ENCODE measurements at places on chromosomes 6 and 20.

- DNase-seq: no peak
Observed at GRCh38 chr6:101918471-101918870, 525.0 kb downstream of the GRIK2 start.

DNA sequence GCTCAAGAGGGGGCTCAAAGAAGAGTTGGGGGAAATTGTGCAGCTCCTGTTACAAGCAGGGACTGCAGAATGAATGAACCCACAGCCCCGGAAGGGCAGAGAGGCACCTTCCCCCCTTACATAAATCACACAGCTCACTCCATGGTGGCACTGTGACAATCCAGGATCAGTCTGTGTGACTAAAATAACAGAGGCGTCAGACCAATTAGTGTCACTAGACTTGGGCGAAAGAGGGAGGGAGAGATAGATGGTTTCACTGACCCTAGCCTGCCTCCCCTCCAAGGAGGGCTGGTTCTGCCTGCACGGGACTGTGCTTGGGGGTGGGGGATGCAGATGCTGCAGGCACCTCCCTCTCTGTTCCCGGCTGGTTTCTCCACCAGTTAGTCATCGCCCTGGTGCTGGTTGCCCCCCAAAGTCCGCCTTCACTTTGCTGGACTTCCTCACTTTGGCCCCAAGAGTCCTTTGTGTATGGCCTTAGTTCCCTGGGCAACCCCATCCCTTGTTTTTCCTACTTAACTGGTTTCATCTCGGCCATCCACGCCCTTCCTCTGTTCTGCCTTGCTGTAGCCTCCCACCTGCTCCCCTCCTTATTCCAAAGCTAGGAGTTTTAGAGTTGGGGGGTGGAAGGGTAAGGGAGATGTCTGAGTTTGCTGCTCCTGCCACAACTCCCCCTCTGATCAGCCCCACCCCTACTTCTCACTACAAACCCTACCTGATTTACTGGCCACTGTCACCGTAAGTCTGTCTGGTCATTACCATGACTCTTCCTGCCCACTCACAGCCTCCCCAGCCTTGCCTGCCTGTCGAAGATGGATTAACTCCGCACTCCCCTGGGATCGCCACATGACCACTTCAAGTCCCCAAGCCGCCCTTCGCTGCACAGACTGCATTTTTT is 17.7 kb downstream of the CCDC167 start:
- DNase-seq: no peak

- no peak for DNase-seq
Observed at GRCh38 chr6:132736239-132736638, 21.5 kb downstream of the VNN2 start.

- DNase-seq: no peak
Observed at GRCh38 chr6:148892247-148892646, 145.4 kb downstream of the UST start.

- DNase-seq: no peak
Observed at GRCh38 chr6:149452037-149452939, 32.5 kb downstream of the ZC3H12D start.

- no peak for DNase-seq
Observed at GRCh38 chr6:133551847-133552341, 310.7 kb downstream of the EYA4 start.

GRCh38 chr6:154461348-154461747 is 49.1 kb downstream of the CNKSR3 start:
- no peak for DNase-seq

GRCh38 chr6:99498421-99498820 is 16.8 kb downstream of the USP45 start:
- no peak for DNase-seq

GRCh38 chr6:144462058-144462457 is 176.9 kb downstream of the UTRN start:
- DNase-seq: no peak

GRCh38 chr20:46709459-46710152 is at the start of gene SLC2A10:
Gene SLC2A10 (plus strand): TSS chr20:46709649. CDS start chr20:46709737, 88 bp downstream.
- no peak for DNase-seq
